CD4-positive, alpha-beta T cell treated with Interleukin-4 for 4 hours (primary cell): ENCODE measurements at places on chromosomes 13 and 19.
A peak's percentile ranks its signal among the peaks of the same experiment; 100 is the strongest.

GRCh38 chr13:93872376-93872775 lies 607.1 kb downstream of the DCT start:
- no peak for DNase-seq

DNA sequence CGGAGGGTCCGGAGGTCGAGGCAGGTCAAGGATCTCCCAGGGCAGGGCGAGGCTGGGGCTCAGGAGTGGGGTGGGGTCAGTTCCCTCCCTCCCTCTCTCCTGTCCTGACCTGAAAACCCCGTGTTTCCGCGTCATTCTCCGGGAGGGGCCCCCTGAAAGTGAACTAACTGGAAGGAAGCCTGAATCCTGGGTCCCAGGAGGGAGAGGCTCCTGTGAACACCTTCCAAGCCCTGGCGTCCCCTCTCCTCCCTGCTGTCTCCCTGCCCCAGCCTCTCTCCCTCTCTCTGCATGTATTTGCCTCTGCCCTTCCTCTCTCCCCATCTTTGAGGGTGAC lies 741 bp upstream of the CADM4 start:
- DNase-seq: no peak

GRCh38 chr13:25836574-25837336 lies 215.1 kb downstream of the SHISA2 start:
- no peak for DNase-seq

DNA sequence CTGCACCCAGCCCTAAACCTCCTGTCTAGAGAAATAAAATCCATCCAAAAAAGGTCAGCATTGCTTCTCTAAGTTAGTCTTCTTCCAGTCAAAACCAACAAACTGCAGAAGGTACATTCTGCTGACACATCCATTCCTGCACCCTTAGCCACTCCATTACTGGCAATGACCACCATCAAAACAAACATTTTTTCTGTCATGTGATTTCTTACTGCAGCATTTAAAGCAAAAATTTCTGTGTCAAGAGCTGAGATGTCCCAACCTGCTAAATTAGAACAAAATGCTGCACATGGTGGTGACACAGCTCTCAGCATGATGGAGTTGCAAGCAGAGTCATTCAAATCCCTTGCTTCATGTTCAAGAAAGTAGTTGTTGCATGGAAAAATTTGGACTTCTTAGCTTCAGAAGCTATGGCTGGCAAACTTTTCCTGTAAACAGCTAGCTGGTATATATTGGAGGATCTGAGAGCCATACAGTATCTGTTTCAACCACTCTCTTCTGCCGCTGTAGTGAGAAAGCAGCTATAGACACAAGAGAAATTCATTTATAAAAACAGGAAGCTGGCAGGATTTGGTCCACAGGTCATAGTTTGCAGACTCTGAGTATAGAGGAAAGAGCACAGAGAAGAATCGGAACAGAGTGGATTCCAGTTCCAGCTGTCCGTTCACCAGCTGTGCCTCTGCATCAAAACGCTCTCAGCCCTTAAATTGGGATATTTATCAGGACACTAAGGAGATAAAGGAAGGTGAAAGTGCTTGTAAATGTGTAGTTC lies 17.4 kb downstream of the RUBCNL start:
- no peak for DNase-seq

- DNase-seq: no peak
Measured at GRCh38 chr13:97492257-97492656, 58.3 kb downstream of the RAP2A start.

GRCh38 chr19:31300422-31300821 lies 48.8 kb downstream of the TSHZ3 start:
- no peak for DNase-seq

DNA sequence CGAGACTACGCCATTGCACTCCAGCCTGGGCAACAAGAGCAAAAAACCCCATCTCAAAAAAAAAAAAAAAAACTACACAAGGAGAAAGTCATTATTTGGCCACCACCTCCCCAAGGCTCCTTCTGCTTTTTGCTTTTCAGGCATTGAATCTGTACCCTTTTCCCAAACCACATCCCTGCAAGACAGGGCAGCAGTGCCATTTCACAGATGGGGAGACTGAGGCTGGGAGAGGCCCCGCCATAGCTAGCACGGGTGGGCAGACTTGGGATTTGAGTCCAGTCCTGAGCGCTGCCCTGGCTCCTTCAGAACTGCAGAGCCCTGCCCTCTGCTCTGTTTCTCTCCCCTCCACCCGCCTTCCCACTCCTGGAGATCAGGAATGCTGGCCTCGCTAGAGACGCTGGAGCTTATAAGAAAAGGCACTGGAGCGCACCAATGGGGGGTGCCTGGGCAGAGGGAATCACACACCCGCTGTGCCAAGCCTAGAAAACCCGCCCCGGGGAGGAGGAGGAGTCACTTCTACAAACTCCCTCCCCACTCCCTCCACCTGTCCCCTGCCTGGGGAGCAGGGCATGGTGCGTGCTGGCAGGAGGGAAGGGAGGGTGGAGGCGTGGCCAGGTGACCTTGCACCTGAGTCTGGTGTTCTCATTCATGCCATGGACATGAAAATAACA lies 17.6 kb downstream of the TJP3 start:
- DNase-seq: no peak

DNA sequence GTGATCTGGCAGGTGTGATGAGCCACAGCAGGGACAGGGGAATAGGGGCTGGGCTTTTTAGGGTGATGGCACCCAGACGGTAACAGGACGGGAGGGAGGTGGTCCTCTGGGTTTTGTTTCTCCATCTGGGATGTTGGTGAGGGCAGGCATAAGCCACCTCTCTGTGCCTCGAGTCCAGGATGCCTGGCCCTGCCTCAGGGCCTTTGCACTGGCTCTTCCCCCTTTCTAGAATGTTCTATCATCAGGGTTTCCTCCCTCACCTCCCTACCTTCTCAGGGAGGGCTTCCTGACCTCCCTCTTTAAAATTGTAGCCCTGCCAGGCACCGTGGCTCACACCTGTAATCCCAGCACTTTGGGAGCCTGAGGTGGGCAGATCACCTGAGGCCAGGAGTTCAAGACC lies 6.6 kb downstream of the CERS4 start:
- DNase-seq: no peak

DNA sequence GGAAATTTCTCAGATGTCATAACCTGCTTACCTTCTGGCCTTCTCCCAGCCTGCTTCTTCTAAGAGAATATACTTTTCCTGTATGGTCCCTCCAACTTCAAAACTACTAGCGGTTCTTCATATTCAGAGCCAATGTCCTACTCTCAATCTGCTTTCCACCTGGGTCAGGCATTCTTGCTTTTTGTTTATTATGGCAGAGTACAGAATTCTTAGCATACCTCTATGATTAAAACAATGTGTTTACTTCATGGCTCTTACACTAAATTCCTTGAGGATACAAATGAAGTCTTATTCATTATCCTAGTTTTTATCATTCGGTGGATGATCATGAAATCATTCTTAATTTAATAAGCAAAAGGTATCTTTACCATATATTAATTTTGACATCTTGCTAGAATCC lies 484.2 kb upstream of the SLITRK1 start:
- DNase-seq: no peak

- DNase-seq: no peak
Measured at GRCh38 chr19:15136234-15136954, 29.2 kb downstream of the SYDE1 start.

DNA sequence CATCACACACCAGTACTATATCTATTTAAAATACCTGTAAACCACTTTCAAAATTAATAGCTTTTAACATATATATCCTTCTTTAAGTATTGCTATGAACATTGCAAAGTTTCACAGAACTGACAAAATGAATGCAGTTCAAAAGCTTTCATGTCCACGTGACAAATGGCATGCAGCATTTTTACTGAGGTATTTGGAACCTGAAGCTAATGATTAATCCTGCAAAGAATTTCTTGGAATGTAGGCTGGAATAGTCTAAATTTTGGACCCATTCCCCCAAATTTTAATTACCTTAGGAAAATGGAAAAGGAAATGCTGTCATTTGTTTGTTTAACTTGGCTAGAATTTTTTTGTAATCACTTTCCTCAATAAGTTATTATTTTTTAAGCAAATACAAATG lies 423.8 kb upstream of the GPC6 start:
- no peak for DNase-seq

DNA sequence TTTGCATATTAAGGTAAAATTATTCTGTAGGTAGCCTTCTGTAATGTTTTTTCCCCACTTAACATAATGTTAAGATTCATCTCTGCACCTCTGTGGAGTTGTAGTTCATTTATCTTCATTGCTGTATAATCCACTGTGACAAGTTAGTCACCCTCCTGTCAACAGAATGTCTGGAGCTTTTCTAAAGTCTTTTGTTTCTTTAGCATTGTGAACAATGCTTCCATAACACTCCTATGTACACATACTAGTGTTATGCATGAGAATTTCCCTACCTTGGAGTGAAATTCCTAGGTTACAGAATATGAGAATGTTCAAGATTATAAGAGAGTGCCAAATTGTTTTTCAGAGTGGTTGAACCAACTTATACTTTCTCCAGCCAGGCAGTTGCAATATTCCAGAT lies 113.5 kb downstream of the COG6 start:
- DNase-seq: no peak

GRCh38 chr19:38679839-38680238 lies 32.4 kb downstream of the ACTN4 start:
- no peak for DNase-seq

- no peak for DNase-seq
Measured at GRCh38 chr13:71787414-71787813, 79.6 kb downstream of the DACH1 start.

- peak; percentile 96 for DNase-seq
Measured at GRCh38 chr19:39401549-39402345, 4.9 kb upstream of the ZFP36 start.

- no peak for DNase-seq
Measured at GRCh38 chr13:60230593-60230992, 66.9 kb upstream of the DIAPH3 start.

GRCh38 chr13:103349211-103349980 lies 283.2 kb upstream of the SLC10A2 start:
- DNase-seq: no peak

DNA sequence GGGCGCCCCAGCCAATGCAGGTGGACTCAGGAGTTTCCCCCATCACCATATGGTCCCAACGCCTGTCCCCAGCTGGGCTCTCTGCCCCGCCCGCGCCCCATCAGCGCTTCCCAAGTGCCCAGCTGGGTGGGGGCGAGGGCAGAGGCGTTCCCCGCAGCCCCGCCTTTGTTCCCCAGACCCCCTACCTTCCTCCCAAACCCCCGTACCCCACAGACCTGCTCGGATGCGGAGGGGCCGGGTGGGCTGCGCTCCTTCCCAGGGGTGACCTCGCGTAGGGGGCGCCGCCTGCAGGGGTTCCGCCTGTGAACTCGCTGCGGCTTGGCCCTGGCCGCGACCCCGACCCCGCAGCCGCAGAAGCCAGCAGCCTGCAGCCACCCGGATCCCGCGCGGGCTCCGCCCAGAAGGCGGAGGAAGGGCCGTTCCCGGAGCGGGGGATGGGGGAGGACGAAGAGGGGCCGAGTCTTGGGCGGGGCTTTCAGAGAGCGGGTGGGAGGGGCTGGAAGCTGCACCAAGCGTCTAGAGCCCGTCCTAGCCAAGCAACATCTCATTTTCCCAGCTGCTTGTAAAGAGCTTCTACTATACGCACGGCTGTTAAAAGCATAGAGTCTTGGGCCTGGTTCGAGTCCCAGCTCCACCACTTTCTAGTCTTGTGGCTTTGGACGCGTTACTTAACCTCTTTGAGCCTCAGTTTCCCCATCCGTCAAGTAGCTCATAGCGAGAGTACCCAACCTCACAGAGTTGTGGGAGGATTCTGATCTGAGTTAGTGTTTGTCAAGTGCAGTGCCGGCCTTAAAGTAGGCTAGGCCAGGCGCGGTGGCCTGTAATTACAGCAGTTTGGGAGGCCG lies at the start of gene RAB3D:
RAB3D (minus strand) TSS at position 404 of the 845 bp plus-strand sequence. CDS start 2,258 bp downstream, outside the sequence.
- DNase-seq: peak; percentile 70

DNA sequence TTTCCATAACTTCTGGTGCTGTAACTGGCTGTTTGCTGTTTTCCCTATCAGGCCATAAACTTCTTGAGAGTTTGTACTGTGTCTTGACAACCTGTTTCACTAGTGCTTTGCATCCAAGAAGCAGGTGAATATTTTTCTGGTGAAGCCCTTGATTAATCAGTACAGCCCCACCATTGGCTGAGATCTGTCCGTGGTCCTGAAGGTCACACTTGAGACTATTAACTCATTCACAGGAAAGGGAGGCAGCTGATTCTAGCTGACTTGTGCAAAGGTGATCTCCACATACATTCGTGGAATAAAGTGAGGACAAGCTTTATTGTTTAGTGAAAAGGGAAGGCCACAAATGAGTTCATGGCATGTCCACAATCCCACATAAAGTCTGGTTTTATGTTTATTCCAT lies 61.4 kb upstream of the ZNF835 start:
- DNase-seq: no peak

DNA sequence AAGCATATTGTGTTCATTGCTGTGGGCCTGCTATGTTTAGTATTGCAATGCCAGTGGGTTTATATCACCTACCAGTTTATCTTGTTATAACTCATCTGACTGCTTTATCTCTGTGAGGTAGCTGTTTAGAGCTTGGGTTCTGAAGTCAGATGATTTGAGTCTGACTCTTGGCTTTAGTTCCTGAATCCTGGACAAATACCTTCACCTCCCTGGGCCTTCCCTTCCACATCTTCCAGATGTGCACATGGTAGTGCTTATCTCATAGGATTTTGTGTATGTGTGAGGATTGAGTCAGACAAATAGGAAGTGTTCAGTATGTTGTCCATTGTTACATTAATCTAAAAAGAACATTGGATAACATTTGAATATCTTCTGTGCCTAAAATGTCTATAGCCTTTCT lies 63.5 kb upstream of the ANKRD10 start:
- DNase-seq: no peak

DNA sequence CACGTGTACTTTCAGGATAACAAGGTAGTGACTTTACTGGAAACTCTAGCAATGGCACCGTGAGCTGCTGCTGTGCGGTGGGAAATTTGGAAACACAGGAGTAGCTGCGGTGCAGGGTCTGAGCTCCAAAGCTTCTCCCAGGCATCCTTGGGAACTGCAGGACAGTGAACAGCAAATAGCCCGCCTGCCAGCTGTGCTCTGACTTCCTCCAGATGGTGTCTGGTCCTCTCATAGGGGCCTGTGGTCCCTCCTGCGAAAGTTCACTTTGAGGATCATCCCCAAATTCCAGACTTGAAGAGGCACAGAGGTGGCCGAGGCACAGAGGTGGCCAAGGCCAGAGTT lies 287.3 kb upstream of the MAB21L1 start:
- DNase-seq: no peak

- DNase-seq: no peak
Measured at GRCh38 chr19:34088292-34088691, 84.0 kb upstream of the LSM14A start.

- no peak for DNase-seq
Measured at GRCh38 chr13:53073711-53074110, 45.1 kb downstream of the OLFM4 start.

DNA sequence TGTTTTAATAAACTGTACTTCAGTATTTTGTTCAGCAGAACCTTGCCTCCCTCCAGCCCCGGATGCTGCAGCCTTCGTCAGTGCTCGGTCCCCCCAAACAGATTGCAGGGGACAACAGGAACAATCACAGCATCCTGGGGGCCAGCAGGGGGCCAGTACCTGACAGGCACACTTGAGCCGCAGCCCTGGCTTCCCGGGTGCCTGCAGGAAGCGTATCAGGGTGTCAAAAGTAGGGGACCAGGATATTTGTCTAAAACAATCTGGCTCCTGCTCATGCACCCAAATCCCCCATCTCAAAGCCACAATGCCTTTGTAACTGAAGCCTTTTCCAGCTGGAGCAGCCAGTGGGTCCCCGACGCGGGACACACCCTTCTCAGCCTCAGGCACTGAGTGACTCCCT lies 167.5 kb upstream of the TSHZ3 start:
- no peak for DNase-seq

GRCh38 chr13:94400874-94401273 lies 78.6 kb downstream of the DCT start:
- no peak for DNase-seq
